Thoracic aorta (tissue), 2 donors: ENCODE measurements at places on chromosomes 7 and 10.

DNA sequence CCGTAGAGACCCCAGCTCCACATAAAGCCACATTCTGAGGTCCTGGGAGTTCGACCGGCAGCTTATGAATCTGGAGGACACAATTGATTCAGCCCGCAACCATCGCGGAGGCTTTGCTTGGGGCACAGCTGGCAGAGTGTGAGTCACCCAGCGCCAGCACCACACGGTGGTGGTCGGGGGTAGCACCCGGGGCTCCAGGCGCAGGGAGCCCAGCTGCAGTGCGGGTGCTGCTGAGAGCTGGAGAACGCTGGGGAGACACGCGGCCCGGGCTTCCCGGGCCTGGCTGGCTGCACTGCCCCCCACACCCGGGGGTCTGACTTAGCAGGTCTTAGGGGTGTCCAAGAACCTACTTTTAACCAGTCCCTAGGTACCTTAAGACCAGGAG, 87.9 kb downstream of the PAXIP1 start:
- no peak for DNase-seq

DNA sequence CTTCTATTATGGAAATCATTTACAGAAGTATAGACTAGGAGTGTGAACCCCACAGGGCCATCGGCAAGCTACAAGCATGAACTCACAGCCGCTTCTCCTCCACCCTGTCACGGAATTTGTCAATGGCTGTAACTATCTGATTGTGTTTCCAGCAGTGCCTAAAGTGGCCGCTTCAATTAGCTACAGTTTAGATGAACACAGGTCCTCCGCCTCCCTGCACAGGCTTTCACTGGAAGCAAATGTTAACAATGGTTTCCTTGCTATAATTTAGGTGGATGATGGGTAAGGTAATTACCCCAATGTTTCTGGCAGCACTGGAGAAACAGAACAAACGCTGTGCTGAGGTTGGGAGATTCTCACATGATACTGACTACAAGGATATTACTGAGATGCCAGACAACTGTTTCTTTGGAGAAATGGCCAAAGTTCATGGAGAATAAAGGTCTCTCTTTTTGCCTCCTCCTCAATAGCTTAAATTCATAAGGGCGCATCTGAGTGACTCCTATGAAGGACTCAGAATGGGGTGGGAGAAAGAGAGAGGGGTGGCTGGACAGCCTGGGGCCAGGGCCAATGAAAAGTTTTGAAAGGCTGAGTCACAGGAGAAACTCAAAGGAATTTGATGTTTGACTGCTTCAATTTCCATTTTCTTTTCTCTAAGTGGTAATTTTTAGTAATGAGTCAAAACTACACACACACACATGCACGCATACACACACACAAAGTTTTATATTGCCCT, 78.9 kb downstream of the SVIL start:
- no peak for DNase-seq

GRCh38 chr10:86972613-86973380, 4.5 kb downstream of the ADIRF start:
- no peak for DNase-seq

DNA sequence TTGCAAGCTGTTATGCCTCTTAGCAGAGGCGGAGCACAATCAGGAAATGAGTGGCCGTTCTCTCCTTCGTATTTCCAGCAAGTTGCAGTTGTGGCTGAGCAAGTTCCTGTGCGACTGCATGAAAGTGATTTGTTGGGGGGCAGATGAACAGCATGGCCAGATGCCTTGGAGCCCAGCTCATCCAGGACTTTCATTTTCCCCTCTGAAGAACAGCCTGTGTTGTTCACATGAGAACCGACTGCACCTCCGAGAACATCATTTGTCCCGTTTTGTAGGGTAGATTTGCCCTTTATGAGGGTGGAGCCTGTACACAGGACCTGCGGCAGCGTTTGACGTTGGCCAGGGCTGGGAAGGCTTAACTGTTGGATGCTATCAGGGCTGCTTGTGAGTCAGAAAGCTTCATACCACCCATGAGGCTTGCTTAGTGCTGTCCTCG, 4.4 kb downstream of the BAG3 start:
- DNase-seq = no peak

DNA sequence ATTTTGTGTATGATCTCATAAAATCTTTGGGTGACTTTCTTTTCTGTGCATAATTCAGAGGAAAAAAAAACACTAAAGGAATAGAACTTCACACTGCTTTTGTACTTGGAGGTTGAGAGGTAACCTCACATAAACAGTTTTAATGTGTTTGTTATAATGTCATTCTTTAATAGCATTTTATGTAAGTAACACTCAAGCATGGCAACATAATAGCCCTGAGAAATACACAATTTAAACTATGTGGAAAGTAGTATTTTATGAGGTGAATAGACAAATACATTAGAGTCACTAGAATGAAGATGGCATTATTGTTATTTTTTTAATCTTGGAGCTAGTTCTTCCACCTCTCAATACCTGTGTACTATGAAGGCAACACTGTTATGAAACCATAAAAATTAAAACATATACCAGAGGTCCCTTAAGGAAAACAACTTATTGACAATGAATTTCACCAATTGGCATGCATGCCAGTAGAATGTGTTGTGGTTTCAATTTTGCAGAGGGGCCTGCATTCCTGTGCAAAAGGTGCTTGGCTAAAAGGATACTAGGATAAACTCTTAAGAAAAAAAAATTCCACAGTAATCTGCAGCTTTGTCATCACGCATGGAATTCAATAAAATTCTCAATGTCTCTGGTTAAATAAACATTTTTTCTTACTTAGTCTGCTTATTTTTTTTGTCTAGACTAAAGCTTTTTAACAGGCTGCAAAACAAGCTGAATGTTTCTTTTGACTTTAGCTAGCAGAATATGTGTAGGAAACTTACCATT, 102.5 kb downstream of the CD36 start:
- no peak for DNase-seq

DNA sequence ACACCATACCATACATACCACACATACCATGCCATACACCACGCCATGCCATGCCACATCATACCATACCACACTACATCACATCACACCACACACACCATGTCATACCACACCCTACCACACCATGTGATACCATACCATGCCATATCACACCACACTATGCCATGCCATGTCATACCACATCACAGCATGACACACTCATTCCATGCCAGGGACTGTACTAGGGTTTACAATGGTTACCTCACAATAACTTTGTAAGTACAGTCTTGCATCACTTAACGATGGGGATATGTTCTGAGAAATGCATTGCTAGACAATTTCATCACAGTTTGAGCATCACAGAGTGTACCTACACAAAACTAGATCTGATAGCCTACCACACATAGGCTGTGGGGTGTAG, 14.5 kb downstream of the PYROXD2 start:
- DNase-seq = no peak

DNA sequence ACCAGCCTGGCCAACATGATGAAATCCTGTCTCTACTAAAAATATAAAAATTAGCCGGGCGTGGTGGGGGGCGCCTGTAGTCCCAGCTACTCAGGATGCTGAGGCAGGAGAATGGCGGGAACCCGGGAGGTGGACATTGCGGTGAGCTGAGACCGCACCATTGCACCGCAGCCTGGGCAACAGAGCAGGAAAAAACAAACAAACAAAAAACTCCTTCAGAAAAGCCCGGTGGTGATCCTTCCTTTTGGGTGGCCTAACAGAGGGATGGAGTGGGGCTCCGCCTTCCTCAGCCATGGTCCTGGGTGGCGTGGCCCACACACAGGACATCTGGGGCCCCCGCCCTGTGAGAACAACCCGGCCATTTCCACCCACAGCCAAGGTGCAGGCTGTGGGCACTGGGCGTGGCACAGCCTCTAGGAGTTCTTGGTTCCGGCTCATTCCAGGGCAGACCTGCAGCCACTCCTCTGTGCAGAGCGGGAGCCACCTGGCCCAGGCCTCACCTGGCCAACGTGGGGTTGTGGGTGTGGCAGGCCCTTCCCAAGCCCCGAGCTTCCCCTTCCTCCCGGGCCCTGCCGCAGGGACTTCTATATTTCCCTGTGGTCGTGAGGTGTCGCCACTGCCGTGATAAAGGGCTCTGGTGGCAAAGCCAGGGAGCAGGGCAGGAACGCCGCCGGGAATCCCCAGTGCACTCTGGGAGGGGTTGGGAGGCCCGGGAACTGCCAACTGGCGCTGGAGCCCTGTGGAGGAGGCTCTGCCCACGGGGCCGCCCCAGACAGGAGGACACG, 37.6 kb downstream of the GET4 start:
- DNase-seq = no peak

DNA sequence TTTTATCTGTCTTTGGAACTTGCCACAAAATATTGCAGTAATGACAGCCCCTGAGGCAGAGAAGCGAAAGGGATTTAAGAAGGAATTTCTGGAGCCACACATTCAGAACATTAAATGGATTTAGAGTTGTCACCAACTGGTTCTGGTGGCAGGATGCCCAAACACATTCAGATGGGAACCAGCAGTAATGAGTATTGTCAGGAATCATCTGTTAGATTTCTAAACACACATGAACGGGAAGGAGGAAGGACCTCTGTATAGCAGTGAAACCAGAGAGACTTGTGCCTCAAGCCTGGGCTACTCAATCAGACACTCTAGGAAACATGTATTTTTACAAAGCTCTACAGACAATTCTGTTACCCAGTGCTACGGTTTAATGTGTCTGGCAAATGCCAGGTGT, 103.8 kb upstream of the CCNY start:
- no peak for DNase-seq

DNA sequence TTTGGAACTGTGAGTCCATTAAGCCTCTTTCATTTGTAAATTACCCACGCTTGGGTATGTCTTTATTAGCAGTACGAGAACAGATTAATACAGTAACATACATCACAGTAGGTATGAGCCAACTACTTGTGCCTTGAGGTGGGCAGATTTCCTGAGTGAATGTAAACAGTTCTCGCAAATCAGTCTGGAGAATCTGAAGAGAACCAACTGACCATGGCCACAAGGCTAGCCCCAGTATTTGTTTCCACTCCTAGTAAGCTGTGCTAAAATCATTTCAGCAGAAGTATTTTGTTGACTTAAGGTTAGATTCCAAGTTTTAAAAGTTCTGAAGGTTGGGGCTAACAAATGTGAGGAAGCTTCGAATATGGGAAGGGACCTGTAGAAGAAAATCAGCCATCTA, 82.9 kb downstream of the NOD1 start:
- DNase-seq = no peak

DNA sequence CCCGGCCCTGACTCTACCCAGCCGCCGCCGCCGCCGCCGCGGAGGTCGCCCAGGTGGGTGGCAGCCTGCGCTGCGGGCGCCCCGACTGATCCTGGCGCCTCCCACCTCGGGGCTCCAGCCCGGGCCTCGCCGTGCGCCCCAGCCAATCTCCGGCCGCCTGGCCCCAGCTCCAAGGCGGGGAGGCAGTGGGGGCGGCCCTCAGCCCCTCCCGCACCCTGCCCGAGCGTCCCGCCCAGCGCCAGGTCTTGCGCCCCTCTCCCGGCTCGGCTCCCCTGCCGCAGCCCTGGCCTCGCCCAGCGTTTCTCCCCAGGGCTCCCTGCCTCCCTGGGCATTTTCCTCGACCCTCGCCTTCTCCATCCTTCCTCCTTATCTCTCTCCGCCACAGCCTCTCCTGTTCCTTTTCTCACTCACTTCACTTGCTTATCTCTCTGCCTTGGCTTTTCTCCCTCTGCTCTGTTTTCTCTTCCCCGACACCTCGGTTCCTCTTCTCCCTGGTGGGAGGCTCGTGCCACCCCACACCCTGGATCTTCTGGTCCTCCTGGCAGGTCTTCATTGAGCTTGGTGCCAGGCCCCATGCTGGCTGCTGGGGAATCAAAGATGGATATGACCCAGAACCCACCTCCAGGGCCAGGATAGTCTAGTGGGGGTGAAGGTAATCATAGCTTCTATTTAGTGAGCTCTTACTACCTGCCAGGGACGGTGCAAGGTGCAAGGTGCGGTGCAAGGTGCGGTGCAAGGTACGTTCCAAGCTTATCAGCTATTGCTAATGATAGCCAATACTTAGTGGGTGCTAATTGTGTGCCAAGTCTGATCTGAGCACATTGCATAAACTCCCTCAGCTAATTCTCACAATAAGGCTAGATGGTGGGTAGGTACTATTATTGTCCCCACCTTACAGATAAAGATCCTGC, at the start of gene SFRP5:
TSS of gene SFRP5 (minus strand) at position 87 of the 911 bp plus-strand sequence. CDS start 166 bp downstream, outside the sequence.
- DNase-seq = no peak

DNA sequence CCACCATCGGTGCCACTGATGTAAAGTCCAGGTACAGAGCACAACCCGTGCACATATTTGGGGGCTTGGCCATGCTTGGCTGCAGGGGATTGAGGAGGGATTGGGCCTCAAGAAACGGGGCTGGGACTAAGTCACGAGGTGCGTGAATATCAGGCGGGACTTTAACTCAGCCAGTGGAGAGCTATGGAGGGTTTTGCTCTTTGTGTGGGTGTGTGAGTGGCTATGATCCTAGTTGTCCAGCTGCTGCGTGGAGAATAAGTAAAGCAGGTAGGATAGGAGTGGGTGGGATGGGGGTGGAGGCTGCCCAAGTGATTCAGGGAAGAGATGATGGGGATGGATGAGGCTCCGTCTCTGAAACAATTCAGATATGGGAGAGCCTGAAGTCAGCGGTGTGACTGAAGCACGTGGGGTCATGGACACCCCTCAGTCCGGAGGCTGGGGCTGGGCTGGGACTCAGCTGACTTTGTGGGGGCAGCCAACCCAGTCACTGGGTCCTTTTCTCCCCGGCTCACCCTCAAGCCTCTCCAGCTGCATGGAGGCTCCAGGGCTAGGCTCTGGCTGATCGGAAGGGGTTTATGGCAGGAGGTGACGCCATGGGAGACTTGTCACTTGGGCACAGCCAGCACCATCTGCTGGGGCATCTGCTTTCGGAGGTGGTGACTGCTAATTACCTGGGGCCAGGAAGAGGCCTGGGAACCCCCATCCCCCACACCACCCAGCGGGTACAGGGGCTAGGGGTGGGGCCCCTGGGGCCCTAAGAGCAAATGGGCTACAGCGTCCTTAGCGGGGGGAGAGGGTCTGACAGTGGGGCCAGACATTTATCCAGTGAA, 1.7 kb upstream of the LFNG start:
- DNase-seq = no peak

DNA sequence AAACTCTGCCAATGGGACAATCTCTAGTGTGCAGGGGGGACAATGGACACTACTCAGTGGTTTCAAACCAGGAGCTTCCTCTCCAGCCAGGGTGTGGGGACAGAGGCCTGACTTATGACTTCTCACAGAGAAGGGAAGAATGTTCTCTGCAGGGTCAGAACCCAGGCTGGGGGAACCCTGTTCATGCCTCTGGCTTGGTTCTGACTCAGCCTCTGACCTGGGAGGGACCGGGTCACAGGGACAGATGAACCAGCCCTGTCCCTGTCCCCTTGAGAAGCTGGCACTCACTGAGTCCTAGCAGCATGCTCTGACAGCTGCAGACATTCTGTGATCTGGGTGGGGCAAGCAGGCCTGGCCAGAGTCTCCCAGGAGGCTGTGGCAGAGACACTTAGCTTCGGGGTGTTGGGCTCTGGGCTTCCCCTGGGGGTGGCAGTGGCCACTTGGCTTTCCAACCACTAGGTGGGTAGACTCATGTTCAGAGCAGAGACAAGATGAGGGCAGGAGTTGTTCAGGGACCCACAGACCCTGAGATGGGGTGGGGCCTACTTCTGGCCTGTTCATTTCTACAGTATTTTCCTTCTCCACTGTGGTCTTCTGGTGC, 13.6 kb downstream of the TSPAN15 start:
- no peak for DNase-seq
